Skeletal muscle tissue (tissue), 5 donors: ENCODE measurements at places on chromosomes 1 and 21. TPM values are rescaled to one million over a fixed set of nuclear protein-coding genes. Genes with fewer than 3 reads are reported as not detected.

GNG12 gene
- total RNA-seq: 33.9 TPM

RPE65 gene
- total RNA-seq: not detected

ROR1 gene
- 7.8 TPM for total RNA-seq

ZMYND12 gene
- total RNA-seq: under 0.01 TPM

GUCA2A gene
- not detected for total RNA-seq
